ENCODE measurements at places on chromosomes 1 and 21.

DNA sequence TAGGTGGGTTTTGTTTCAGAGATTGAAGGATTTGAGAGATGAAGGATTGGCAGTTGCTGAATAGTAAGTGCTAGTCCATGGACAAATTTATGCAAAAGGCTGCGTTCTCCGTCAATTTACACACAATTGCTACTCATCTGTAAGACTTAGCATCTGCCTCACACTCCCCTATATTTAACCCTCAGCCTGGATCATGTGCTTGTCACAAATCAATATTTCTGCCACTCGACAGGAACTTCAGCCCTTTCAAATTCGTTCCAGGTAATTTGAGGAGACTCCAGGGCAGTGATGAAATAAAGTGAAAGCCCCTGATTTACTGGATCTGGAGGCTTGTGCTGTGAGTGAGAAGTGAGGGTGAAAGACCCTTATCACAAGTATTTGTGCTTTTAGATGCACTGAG lies 105.6 kb upstream of the UBE2U start:
- DNase-seq, result no peak

- DNase-seq, result no peak
Observed at GRCh38 chr21:14773777-14774345, 227.7 kb upstream of the SAMSN1 start.

GRCh38 chr1:62962014-62962812 lies 178.3 kb downstream of the ATG4C start:
- no peak for DNase-seq

DNA sequence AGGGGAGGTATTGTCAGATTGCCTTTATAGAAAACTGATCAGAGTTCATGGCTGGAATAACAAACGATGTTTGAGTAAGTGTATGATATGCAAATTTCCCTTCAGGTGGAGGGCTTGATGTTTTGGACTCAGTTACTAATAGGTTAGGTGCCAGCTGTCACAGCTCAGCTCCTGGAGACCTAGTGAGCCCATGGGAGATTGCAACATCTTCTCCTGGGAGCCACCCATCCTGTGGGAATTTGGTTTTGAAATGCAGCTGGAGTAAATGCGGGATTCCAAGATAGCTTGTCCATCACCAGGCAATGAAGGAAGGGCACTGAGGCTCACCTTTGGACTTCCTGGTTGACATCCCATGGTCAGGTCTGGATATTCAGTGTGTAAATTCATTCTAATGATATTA lies 211.4 kb upstream of the NRIP1 start:
- no peak for DNase-seq

DNA sequence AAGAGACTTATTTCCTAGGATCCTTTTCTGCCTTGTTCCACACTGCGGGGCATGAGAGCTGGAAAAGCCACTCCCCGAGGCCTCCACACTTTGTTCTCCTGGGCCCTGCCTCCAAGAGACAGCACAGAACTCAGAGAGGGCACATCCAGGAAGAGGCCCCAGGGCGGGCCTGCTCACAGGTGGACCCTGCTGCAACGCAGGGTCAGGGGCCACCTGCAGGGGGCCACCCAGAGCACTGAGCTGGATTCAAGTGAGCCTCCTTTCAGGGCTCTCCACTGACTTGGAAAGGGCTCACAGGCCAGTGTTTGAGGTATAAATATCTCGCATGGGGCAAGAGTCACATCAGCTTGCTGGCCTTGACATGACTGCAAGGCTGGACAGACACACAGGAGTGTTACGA lies 4.8 kb downstream of the RGS16 start:
- DNase-seq, result no peak

- no peak for DNase-seq
Observed at GRCh38 chr1:230127105-230128054, 60.3 kb downstream of the GALNT2 start.

- no peak for DNase-seq
Observed at GRCh38 chr1:18618546-18619466, 11.8 kb upstream of the PAX7 start.

DNA sequence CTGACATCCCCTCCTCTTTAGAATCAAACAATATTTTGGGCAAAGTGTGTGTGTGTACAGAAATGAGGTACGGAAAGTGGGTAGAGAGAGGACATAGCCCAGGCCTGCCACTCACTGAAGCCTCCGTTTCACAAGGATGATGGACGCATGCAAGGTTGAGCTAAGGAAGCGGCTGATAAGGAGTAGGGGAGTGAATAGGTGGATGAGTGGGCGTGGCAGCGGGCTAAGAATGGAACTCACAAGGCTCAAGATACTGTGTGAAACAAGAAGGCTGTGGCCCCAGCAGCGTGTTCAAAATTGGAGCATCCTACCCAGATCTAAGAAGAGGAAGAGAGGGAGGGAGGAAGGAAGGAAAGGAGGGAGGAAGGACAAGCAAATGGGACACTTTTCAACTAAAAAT lies 37.5 kb downstream of the VWA5B1 start:
- DNase-seq, result no peak

Data from GM04504 (cell line).